ENCODE measurements at places on chromosomes 4 and X.

- DNase-seq, result no peak
These were observed 28.4 kb upstream of the SULT1E1 start for GRCh38 chr4:69888336-69888735.

GRCh38 chrX:155179346-155179997 is 36.8 kb upstream of the VBP1 start:
- DNase-seq, result no peak

DNA sequence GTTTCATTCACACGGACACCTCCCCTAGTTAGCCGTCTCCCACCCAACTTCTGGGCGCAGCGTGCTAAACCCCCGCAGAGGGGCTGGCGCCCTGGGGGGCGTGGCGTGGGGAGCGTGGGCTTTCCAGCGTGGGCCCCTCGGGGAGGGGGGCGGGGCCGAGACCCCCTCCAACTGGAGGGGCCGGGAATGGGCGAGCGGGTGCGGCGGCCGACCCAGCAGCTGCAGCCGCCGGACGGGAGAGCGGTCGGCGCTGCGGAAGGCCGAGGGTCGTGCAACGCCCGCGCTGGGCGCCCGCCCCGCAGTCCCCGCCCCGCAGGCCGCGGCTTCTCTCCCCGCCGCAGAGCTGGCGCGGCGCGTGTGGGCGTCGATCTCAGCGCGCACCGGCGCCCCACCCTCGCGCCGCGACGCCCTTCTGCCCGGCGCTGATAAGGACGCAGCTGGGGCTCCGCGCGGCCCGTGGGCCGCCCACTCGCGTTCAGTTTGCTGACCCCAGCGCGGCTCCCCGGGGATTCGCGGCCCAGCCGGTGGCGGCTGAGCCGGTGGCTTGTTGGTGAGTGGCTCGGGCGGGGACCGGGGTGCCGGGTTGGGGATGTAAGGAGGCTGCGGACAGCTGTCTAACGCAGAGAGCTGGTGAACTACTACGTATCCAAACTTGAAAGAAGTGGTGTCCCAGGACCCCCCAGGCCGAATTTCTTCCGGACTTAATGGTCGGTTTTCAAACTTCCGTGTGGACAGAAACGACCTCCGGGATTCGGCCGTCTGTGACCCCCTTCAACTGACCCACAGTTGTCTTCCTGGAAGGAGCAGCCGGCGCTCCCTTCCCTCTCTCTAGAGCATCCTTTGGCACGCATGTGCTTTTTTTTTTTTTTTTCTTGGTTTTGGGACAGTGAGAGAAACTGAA is 1.5 kb downstream of the FHDC1 start:
- DNase-seq, result no peak

DNA sequence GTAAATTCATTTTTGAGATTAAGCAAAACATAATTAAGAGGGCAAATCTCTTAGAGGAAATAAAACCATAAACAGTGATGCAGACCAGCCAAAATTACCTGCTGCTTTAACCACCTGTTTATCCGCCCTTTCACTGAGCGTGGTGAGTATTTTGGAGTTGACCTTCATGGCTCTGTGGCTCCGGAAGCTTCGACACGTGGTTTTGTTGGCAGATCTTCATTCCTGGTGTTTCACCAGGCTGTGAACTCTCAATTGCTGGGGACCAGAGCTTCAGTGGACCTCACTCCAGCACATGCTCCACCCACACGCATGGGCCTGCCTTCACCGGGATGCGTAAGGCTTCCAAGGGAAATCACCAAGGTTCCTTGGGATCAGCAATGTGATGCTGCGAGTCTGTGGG is 83.8 kb downstream of the FHDC1 start:
- DNase-seq, result no peak

DNA sequence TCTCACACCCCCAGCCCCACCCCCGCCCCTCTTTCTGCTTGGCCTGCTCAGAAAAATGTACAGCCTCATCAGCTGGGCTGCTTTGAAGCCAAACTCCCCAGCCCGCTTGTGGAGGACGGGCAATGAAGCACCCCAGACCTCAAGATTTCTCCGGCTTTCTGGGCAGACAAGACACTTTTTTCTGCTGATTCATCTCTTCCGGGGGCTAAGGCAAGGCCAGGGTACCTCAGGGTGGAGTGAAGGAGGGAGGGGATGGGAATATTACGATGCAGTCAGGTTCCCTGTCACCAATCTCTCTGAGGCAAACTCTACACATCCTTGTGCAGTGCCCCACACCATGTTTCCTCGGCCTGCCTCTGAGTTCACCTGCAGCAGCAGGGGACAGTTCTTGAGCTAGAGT is 66.9 kb upstream of the ATP6AP2 start:
- DNase-seq, result no peak

DNA sequence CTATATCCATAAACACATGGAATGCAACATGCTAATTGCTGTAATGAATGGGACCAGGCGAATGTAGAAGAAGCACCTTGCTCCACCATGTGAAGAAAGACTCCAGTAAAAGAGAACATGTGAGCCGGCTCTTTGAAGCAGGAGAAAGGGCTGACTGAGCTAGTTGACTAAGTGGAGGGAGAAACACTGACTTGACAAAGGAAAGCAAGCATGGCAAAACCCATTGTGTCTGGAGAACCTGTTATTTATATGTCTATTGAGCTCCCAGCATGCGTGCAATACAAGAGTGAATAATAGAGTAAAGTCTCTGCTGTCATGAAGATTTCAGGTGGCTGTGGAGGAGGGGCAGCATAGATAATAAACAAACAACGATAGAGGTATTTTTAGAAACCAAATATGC is 559.9 kb downstream of the RAB28 start:
- DNase-seq, result no peak
